ENCODE measurements at places on chromosomes 6 and 20.

- no peak for DNase-seq
These were observed 5.5 kb downstream of the MYLK4 start for GRCh38 chr6:2745246-2745645.

- no peak for DNase-seq
These were observed 8.9 kb downstream of the FARS2 start for GRCh38 chr6:5270093-5270680.

GRCh38 chr6:7727946-7728854 is 2.3 kb downstream of the BMP6 start:
- DNase-seq: no peak

- no peak for DNase-seq
These were observed 75.1 kb downstream of the SNX9 start for GRCh38 chr6:157898169-157898568.

- no peak for DNase-seq
These were observed 1054.3 kb downstream of the EPHA7 start for GRCh38 chr6:92364948-92365541.

GRCh38 chr6:143221698-143222097 is 161.0 kb downstream of the AIG1 start:
- DNase-seq: no peak

- no peak for DNase-seq
These were observed 40.2 kb downstream of the CENPW start for GRCh38 chr6:126380072-126380583.

GRCh38 chr20:2023151-2023550 is 29.3 kb upstream of the PDYN start:
- DNase-seq: no peak

DNA sequence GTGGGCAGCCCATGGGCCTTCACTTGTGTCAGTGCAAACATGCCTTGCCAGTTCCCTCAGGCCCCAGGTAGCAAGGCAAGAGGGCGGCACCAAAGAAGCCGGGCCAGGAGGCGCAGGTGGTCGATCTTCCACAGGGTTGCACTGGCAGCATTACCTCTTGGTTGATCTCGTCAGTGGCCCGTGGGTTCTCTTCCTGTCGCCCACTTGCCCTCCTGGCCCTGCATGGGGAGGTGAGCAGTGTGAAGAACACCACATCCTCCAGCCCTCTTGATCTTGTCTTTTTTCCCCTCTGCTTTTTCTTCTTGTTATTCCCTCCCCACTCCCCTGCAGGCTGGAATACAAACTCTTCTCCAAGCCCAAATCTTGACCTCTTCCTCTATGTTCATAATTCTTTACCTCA is 3.0 kb upstream of the CST11 start:
- no peak for DNase-seq

DNA sequence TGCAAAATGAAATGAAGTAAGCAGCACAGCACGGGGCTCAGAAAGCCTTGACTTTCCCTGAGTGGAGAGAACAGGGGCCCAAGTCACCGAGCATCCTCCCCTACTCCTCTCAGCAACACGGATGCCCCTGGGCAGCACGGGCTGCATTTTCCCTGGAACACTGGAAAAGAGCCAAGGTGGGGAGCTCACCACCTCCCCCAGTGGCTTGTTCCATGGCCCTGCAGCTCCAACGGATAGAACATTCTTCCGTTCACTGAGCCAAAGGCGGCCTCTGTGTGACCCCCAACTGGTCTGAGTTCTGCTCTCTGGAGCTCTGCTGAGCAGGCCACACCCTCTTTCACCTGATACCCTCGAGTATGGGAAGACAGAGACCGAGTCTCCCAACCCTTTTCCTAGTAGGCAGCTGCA is 20.8 kb upstream of the EMILIN3 start:
- DNase-seq: no peak

- DNase-seq: no peak
These were observed 180.1 kb upstream of the AKAP12 start for GRCh38 chr6:151059612-151060095.

- no peak for DNase-seq
These were observed 2.8 kb upstream of the COX7A2 start for GRCh38 chr6:75246386-75246785.

GRCh38 chr6:139545206-139546105 is 171.0 kb upstream of the CITED2 start:
- DNase-seq: no peak

GRCh38 chr20:37529214-37529967 is 1.7 kb upstream of the BLCAP start:
- no peak for DNase-seq

GRCh38 chr6:147141711-147142308 is 62.4 kb upstream of the STXBP5 start:
- DNase-seq: no peak

DNA sequence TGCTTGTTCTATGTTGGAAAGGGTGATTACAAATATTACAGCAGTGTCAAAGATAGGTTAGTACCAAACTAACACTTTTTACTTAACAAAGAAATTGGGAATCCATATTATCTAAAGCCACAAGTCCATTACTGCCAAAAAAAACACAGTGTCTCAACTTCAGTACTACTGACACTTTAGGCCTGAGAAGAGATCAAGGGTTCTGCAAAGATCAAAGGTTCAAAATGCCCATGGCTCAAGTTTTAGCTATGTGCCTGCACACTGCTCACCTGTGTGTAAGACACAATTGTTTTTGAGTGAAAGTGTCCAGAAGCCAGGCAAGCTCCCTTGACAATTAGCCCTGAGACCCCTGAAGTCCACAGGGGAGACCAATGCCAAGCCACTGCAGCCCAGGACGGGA is 132.6 kb downstream of the ZMYND8 start:
- no peak for DNase-seq

DNA sequence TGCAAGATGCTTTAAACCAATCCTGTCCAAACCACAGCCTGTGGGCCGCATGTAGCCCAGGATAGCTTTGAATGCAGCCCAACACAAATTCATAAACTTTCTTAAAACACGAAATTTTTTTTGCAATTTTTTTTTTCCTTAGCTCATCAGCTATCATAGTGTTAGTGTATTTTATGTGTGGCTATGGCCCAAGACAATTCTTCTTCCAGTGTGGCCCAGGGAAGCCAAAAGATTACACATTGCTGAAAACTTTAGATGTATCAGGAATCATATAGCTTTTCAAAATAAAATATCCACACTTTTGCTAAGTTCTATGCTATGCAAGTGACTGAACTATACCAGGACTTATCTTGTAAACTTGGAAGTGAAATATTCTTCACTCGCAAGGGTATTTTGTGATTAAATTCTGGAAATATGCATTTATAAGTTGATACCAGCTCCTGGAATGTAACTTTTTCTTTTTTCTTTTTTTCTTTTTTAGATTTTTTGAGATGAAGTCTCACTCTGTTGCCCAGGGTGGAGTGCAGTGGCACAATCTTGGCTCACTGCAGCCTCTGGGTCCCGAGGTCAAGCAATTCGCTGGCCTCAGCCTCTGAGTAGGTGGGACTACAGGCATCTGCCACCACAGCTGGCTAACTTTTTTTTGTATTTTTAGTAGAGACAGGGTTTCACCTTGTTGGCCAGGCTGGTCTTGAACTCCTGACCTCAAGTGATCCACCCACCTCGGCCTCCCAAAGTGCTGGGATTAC is 49.8 kb downstream of the MTHFD1L start:
- DNase-seq: no peak

GRCh38 chr20:33787253-33787891 is 23.8 kb upstream of the CHMP4B start:
- DNase-seq: no peak

DNA sequence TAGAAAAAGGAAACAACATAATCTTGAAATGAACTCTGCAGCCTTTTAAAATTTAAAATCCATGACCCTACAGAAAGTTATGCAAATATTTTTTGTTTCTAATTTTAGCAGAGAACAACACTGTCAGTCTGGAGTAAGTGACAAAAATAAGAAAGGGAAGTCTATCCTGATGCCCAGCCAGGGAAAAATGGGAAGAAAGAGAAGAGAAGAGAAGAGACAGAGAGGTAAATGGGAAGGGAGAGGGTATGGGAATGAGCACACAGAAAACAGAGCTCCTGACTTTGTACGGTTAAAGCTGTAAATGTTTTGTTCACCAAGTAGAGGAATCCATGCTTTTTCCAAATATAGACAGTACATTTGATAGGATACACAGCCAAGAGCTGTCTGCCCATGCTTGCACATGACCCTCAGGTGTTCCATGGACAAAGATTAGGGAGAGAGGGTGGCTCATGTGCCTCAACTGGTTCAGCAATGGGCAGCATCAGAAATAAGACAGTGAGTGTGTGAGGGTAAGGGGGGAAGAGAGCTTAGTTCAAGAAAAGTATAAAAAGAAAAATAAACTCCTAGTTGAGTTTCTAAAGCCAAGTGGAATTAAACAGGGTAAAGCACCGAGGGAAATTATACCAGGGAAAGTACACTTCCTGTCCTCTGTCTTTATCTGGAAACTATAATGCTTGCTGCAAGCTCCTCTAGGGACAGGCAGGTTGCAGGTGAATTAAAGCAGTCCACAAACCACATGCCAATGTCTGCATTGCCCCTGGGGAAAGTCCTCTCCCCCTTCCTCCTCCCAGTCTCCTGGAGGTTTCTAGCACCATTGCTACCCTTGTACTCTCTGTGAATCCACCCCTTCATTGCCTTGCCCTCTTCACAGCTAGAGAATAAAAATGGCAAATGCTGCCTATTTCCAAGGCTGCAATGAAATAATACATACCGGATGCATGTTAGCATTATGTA is 30.0 kb downstream of the MAP3K5 start:
- DNase-seq: no peak

GRCh38 chr6:67265996-67266921 is 1368.8 kb upstream of the ADGRB3 start:
- no peak for DNase-seq

- DNase-seq: no peak
These were observed 15.7 kb downstream of the RNASET2 start for GRCh38 chr6:166940643-166941068.

- DNase-seq: no peak
These were observed 220.7 kb downstream of the UST start for GRCh38 chr6:148967541-148967956.

- no peak for DNase-seq
These were observed 7.1 kb downstream of the RREB1 start for GRCh38 chr6:7114744-7115458.

DNA sequence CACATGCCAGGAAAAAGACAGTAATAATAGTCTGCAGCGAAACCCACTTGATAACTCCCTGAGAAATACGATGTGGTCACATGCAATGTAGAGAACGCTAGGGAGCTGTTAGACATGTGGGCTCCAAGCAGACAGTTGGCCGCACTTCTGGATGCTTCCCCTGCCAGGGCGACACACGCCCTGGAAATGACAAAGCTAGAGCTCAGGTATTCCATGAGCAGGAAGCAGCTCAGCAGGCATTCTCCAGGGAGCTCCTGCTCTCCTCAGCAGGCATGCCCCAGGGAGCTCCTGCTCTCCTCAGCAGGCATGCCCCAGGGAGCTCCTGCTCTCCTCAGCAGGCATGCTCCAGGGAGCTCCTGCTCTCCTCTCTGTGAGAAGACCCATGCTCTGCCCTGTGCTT is 52.4 kb upstream of the NXT1 start:
- DNase-seq: no peak

GRCh38 chr6:16850681-16851026 is 89.4 kb upstream of the ATXN1 start:
- no peak for DNase-seq

- DNase-seq: no peak
These were observed 758.9 kb upstream of the MMS22L start for GRCh38 chr6:98041921-98042320.

DNA sequence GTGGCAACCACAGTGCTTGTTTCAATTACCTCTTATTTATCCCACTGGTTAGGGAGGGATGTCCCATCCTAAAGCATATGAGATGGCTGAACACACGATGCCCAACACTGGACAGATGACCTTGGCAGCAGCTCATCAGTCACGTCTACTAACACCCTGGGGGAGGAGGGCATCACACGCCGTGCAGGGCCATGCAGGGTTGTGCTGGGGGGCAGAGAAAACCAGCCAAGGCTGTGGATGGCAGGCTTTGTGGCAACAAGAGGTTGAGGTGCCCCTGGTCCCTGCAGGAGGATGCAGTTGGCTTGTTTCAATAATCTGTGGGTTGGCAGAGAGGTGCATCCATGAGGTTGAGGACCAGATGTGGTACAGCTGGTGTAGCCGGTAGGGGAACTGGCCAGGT is 293.7 kb upstream of the SULF2 start:
- no peak for DNase-seq

DNA sequence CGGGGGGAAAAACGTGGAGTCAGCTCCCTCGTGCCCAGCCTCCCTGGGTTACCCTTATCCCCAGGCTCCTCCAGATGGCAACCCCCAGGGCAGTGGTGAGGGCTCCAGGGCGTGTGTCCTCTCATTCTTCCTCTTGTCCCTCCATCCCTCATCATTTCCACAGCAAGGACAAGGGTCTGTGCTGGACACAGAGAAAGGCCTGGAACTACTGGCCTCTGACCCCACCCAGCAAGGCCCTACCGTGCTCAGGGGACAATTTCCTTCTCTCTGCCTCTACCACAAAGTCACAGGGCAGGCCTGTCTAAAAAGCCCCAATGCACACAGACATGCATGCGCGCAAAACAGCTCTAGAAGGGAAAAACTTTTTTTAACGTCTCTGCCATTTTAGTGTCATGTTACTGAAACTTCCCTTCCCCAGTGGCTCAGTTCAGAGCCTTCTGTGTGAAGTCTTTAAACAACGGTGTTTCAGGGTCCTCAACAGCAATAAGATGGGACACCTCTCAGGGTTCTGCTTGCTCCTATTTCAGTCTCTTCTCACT is 1.1 kb upstream of the SLC35B2 start:
- DNase-seq: no peak

DNA sequence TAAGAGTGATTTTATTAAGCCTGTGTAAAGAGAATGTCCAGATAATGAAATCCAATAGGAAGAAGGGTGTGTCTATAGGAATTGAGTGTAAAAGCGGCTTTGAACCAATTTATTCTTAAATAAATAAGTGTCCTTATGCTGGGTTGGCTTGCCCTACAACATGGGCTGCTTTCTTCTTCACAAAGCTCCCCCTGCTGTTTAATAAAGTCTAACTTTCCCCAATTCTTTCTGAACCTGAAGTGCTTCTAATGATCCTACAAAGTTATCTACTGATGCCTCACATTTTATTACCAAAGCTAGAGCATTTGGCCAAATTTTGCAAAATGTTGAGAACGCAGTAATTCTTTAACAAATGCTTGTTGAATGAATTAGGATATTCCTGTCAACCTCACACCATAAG is 36.3 kb upstream of the SIRT5 start:
- no peak for DNase-seq

GRCh38 chr6:35139924-35140638 is 1.1 kb downstream of the TCP11 start:
- peak; percentile 15 for DNase-seq

DNA sequence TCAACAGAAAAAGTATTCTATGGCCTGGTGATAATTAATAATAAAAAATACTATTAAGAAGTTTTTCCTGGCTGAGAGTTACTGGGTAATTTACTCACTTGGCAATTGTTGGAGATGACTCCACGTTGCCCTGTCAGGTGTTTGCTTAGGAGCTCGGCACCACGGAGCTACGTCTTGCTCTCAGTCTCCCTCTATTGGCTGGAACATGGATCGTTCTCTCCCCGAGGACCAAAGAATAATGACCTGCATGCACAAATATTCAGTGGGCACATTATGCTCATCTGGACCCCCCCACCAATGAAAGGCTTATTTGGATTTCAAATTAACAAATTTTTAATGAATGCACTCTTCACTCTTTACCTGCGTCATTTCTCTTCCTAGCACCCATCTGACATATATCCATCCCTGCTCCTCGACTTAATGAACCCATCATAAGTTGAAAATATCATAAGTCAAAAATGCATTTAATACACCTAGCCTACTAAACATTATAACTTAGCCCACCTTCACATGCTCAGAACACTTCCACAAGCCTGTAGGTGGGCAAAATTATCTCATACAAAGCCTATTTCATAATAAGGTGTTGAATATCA is 71.0 kb upstream of the CD83 start:
- no peak for DNase-seq
